ENCODE measurements at places on chromosomes 13 and 19.
A peak's percentile ranks its signal among the peaks of the same experiment; 100 is the strongest.

DNA sequence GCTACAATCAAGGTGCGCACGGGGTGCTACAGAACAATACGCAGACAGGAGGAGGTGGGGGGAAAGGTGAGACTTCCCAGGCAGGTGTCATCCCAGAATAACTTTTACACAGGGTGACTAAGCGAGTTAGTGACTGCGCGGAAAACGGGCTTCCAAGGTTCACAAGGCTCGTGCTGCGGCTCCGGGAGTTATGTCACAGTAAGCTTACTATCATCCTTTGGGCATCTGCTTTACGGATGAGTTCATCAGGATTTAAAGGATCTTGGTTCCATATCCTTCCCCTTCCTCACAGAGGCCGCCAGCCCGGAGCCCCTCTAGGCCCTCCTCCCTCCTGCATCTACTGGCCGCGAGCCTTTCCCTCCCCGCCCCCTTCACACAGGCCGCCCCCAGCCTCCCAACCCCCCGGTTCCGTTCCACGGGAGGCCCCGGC lies 474 bp upstream of the IFT88 start:
- peak; percentile 16 for DNase-seq

DNA sequence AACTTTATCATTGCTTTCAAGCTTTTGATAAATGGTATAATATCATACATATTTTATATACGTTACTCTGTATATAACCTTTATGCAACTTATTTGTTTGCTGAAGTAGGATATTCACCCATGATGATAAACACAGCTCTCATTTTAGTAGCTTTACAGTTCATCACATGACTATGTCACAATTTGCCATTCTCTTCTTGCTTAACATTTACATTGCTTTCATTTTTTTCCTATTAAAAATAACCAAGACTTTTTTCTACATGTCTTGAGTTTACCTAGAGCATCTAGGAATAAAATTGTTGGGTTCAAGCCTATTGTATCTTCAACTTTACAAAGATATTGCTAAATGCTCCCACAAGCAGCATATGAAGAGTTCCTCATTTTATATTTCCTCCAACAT lies 54.0 kb downstream of the KCNRG start:
- DNase-seq, result no peak

DNA sequence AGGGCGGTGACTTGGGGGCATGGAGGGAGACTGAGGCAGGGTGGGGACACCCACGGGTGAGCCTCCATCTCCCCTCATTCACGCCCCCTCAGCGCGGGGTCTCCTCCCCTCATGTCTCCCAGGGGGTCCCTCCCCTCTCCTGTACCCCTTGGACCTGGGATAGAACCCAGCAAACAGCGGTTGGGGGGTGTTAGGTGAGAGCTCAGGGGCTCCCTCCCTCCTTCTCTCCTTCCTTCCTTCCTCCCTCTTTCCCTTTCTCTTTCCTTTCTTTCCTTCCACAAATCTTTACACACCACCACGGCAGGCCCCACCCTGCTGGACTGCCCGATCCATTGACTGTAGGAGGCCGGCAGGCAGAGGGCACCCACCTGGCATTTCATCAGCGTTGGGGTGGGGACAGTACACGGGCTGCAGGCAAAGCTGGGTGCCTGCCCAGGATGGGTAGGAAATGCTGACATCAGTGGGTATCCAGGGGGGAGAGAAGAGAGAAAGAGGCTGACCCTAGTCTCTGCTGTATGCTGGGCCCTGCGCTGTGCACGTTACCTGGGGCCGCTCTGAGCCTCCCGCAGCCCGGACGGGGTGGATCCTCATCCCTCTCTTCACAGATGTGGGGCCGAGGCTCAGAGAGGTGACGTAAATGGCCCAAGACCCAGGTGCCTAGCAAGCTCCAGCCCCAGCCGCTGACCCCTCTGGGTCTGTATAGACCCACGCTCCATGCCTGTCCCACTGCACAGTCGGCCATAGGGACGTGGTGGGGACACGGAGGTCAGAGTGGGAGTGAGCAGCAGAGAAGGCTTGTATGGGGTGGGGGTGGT lies 3.5 kb downstream of the SSC5D start:
- no peak for DNase-seq

DNA sequence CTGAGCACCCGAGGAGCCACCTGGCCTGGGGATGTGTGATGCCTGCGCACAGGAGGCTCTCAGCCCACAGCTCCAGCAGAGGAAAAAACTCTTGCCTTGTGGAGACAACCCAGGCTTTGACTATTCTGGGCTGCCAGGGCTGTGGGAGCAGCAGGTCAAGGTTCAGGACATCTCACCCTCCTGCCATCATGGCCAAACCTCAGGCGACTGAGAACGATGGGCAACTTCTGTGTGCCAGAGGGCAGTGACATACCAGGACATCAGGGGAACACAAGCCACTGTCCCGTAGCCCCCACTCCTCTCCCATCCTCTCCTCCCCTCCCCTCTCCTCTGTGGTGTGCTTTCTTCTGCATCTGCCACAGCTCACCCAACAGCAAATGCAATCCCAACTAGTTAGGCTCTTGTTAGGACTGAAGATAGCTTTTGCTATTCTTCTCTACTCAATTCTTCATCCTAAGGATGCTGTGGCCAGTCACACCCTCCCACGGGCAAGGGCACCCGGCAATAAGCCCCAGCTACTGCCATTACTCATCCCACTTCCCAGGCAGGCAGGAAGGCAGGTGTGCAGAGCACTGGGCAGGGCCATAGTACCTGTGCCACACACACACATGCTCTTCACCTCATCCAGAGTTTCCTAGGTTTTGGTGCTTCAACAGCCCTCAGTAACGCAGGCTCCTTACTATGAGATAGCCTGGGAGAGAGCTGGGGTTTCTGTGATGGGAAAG lies 16.8 kb downstream of the ELL start:
- no peak for DNase-seq

DNA sequence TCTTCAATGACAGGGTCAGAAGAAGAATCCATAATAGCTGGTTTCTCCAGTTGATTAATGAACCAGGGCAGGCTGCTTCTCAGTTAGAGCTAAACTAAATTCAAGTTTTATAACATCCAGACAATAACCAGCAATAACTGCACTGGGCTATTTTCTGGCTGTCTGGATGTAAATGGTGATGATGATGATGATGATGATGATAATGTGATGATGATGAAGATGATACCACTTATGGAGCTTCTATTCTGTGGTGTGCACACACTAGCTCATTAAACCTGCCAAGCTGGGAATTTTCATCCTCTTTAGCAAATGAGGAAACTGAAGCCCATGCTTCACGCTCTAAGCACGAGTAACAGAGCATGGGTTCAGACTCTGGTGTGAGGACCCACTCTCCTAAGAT lies 132.2 kb downstream of the OXGR1 start:
- no peak for DNase-seq

DNA sequence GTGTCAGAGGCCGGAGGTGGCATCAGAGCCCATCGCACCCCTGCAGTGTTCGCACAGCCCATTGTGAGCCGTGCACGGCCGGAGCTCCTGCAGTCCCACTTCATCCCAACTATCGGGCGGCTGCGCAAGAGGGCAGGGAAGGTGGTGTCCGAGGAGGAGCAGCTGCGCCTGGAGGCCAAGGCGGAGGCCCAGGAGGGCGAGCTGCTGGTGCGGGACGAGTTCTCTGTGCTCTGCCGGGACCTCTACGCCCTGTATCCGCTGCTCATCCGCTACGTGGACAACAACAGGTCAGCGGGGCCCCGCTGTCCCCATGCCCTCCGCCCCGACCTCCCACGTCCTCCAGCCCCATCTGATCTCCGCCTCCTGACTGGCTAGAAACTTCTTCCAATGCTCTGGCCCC lies 85.7 kb downstream of the RYR1 start:
- DNase-seq, result no peak

DNA sequence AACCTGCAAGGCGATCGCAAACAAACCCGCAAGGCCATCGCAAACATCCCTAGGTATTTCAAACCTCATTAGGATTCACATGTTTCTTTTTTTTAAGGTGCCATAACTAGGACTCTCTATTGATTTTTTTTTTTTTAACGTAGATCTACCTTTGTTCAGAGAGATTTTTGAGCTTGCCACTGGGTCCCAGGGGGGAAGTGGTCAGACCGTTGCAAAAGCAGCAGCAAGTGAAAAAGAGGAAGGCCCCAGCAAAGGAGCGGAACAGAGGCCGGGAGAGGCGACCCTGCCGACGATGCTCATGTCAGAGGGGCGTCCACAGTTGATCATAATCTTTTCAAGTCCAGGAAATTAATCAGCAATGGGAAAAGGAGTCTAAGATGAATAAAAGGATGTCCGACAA lies 32.7 kb upstream of the FLT1 start:
- no peak for DNase-seq

DNA sequence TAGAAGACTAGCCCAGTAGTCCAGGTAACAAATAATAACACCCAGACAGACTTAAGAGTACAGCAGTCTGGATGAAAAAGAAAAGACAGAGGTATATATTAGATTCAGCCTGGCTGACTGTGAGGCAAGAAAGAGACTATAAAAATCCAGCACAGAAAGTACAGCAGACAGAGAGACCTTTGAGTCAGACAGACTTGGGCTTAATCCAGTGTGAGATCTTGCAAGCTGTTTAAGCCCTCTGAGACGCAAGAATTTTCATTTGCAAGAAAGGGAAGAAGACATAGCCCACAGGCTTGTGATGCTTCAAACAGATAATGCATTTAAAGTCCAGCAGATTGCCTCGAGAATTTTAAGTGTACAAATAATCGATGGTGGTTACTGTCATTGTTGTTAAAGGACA lies 471.4 kb downstream of the LIG4 start:
- DNase-seq, result no peak

GRCh38 chr19:12194827-12195731 lies 32.2 kb downstream of the ZNF136 start:
- DNase-seq, result peak; percentile 64

- no peak for DNase-seq
Observed at GRCh38 chr13:33832872-33833271, 14.9 kb downstream of the RFC3 start.

DNA sequence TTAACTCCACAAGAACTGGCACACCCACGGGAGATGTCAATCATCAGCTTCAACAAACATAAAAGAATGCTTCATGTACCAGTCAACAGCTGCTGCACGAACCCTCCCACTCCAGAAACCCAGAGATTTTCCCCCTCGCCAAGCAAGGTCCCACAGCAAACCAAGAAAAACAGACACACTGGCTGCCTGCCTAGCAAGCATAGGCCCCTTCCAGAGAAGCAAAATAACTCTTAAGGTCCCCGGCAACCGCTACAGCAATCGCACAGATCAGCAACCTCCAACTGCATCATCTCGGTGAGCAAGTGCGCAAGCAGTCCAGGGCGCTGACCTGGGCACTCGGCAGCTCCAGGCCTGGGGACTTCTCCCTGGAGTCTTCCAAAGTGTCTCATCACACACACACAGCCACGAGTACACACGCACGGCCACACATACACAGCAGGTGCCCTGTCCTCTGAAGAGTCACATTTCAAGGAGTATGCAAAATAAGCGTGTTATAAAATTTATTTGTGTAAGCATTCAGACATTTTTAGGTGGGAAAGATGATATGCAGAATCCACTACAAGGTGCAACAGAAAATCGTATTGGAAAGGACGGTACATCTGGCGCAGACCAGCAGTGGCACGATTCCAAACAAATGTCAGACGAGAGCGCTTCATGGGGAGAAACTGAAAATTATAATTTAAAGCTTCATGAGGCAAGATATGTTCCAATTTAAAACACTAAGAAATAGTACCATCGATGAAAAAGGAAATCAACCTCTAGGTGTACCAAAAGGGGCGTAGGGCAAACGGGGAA lies 125.0 kb downstream of the STK24 start:
- no peak for DNase-seq

GRCh38 chr13:23811366-23812062 lies 77.7 kb downstream of the MIPEP start:
- DNase-seq, result no peak

GRCh38 chr19:30649934-30650614 lies 277.9 kb downstream of the ZNF536 start:
- DNase-seq, result no peak

DNA sequence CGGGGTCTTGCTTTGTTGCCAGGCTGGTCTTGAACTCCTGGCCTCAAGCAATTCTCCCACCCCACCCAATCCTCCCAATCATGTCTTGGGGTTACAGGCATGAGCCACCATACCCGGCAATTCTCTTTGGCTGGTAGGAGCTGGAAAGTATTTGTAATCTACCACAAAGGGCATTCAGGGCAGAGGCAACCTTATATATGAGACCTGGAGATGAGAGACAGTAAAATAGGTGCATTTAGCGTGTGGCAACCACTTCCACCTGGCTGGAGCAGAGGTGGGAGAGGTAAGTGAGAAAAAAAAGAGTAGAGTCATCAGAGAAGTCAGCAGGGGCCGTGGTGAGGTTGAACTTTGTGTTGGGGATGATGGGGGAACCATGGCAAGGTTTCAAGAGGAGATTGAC lies 36.8 kb downstream of the VAV1 start:
- no peak for DNase-seq

All from stimulated activated CD8-positive, alpha-beta memory T cell treated with anti-CD3 and anti-CD28 coated beads, Interleukin-15, amount 100 ng/mL, for 4 hours (primary cell).